ENCODE measurements at places on chromosomes 6 and 20. TPM values are rescaled to one million over a fixed set of nuclear protein-coding genes. Genes with fewer than 3 reads are reported as not detected.

The SIRPG gene
- not detected for polyA plus RNA-seq

The BPIFB1 gene
- polyA plus RNA-seq, result not detected

The ADTRP gene
- polyA plus RNA-seq, result 0.37 TPM

The RNF144B gene
- 2.8 TPM for polyA plus RNA-seq

The LRRC73 gene
- polyA plus RNA-seq, result 6.2 TPM

The SLC32A1 gene
- 0.95 TPM for polyA plus RNA-seq

The HUS1B gene
- not detected for polyA plus RNA-seq

The SIRPB1 gene
- 2.5 TPM for polyA plus RNA-seq

The CYP24A1 gene
- polyA plus RNA-seq, result 0.63 TPM

The RUNX2 gene
- polyA plus RNA-seq, result 0.31 TPM

The ADGRG6 gene
- polyA plus RNA-seq, result 0.42 TPM

The VWA7 gene
- polyA plus RNA-seq, result 8.1 TPM

The ZNF343 gene
- polyA plus RNA-seq, result 4.3 TPM

The ENTPD6 gene
- 56.9 TPM for polyA plus RNA-seq

The PSMB9 gene
- polyA plus RNA-seq, result 16.7 TPM

The LINC00237 gene
- 1.3 TPM for polyA plus RNA-seq

The C20orf202 gene
- polyA plus RNA-seq, result 0.27 TPM

The CST2 gene
- polyA plus RNA-seq, result not detected

The PPP1R14C gene
- 1.8 TPM for polyA plus RNA-seq

The MYCT1 gene
- 2.2 TPM for polyA plus RNA-seq

The SIRPD gene
- not detected for polyA plus RNA-seq

The HSPA1L gene
- polyA plus RNA-seq, result 7.6 TPM

The CTCFL gene
- not detected for polyA plus RNA-seq

The PTCHD4 gene
- 0.20 TPM for polyA plus RNA-seq

The MYB gene
- polyA plus RNA-seq, result 4.8 TPM

The C6orf15 gene
- not detected for polyA plus RNA-seq

The ZSCAN23 gene
- polyA plus RNA-seq, result 2.4 TPM

The TP53TG5 gene
- polyA plus RNA-seq, result 4.8 TPM

The SMLR1 gene
- polyA plus RNA-seq, result not detected

The WFDC2 gene
- 137 TPM for polyA plus RNA-seq

The EFCAB8 gene
- polyA plus RNA-seq, result 0.25 TPM

The PIGU gene
- 59.7 TPM for polyA plus RNA-seq

The LY6G6F gene
- polyA plus RNA-seq, result not detected

The ACSS2 gene
- polyA plus RNA-seq, result 37.4 TPM

The CST1 gene
- polyA plus RNA-seq, result not detected

The CALHM6 gene
- 1.2 TPM for polyA plus RNA-seq

The TGM3 gene
- 0.24 TPM for polyA plus RNA-seq

The MUC22 gene
- polyA plus RNA-seq, result not detected

The CLPSL2 gene
- 2.3 TPM for polyA plus RNA-seq

The SRMS gene
- polyA plus RNA-seq, result not detected

The EYA2 gene
- 24.9 TPM for polyA plus RNA-seq

The NRSN1 gene
- polyA plus RNA-seq, result 123 TPM

The HDGFL1 gene
- polyA plus RNA-seq, result not detected

The PCSK2 gene
- polyA plus RNA-seq, result 181 TPM

The PKIB gene
- polyA plus RNA-seq, result 8.3 TPM

The C20orf144 gene
- polyA plus RNA-seq, result 0.14 TPM
